ENCODE measurements at places on chromosomes 12 and 14. TPM values are rescaled to one million over a fixed set of nuclear protein-coding genes. Genes with fewer than 3 reads are reported as not detected.

TSPAN11 gene
- under 0.01 TPM for total RNA-seq

COX8C gene
- total RNA-seq, result not detected

CYP46A1 gene
- total RNA-seq, result 0.11 TPM

CABP1 gene
- 1.1 TPM for total RNA-seq

PCED1B gene
- total RNA-seq, result 0.66 TPM

TSPAN8 gene
- total RNA-seq, result not detected

TAPBPL gene
- total RNA-seq, result 7.1 TPM

IFNG-AS1 gene
- not detected for total RNA-seq

ZNF891 gene
- total RNA-seq, result 1.00 TPM
